ENCODE measurements at places on chromosomes 12 and 14.

DNA sequence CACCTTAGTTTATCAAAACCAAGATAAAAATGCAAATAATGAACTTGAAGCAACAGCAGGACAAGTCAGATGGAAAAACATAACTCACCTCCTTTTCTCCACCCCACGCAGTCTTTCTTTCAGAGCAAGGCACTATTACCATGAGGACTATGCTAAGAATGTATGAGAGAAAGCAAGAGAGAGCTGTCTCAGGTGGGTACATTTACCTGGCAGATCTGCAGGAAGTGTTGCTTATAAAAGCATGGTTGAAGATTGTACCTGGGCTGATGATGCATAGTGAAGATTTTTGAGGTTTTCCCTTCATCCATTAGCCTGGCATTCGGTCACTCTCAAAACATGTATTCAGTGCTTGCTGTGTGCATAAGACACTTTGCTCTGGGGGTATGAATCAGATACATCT, 68.8 kb upstream of the IFNG-AS1 start:
- DNase-seq: peak; percentile 22

- no peak for DNase-seq
Measured at GRCh38 chr14:73014105-73014504, 12.8 kb downstream of the ZFYVE1 start.

- no peak for DNase-seq
Measured at GRCh38 chr14:95301527-95302187, 18.1 kb downstream of the CLMN start.

GRCh38 chr12:130970908-130971233, 17.2 kb downstream of the ADGRD1 start:
- no peak for DNase-seq

GRCh38 chr14:96804895-96805294, 7.7 kb downstream of the VRK1 start:
- DNase-seq: no peak

- no peak for DNase-seq
Measured at GRCh38 chr14:40122968-40123648, 690.9 kb upstream of the FBXO33 start.

DNA sequence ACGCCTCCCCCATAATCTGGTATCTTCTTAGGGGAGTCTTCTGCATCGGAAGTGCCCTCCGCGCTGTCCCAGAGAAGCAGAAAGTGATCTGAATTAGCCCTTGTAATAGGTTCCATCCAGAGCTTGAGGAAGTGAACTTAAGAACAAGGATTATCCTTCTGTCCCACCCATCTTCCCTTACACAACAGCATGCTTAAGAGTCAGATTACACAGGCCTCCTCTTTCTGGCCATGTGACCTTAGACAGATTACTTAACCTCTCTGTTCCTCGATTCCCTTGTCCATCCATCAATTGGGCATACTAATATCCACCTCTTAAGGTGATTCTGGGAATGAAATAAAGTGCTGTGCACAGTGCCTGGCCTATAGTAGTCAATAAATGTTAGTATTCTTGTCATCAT, 11.4 kb downstream of the CABP1 start:
- DNase-seq: no peak

DNA sequence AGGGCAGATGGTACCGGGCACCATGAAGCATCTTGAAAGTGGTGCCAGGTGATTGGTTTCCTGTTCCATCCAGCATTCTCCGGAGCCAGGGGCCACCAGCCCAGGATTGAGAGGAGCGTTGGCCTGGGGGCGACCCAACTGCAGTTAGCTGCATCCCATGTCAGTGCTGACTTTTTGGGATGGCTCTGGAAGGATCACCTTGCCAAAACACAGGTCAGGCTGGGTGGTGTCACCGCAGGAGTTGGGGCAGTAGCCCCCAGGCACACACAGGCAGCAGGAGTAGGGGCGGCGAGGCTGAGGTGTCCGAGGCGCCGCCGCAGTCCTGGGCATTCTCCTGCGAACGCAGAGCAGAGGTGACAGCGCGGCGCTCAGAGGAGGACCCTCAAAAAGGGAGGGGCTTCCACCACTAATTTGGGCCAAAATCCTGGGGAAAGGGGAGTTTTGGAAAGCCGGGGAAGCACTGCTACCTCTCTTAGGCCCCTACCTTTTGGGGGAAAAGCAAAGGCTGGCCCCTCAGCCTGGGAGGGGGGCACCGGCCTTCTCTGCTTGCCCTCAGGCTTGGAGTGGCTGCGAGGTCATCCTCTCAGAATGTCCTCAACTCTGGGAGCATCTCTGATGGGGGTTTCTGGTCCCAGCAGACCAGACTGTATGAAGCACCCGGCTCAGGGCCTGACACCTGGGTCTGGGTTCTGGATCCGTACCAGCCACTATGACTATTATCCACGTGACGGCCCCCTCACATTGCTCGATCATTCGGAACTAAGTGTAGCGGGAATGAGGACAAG, 26.7 kb upstream of the LRTM2 start:
- DNase-seq: no peak

DNA sequence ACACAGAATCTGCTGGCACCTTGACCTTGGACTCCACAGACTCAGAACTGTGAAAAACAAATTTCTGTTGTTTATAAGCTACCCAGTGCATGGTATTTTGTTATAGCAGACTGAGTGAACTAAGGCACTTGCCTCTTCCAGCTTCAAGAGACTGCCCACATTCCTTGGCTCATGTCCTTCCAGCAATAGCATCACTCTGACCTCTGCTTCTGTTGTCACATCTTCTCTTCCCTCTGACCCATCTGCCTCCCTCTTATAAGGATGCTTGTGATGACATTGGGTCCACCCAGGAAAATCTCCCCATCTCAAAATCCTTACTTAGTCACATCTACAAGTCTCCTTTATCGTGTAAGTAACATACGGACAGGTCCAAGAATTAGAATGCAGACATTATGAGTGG, 200.4 kb downstream of the PIK3C2G start:
- DNase-seq: no peak

GRCh38 chr14:56117765-56118610, at the start of gene PELI2:
PELI2 (plus strand) TSS chr14:56118411; CDS start chr14:56118661, 250 bp downstream.
- DNase-seq: peak; percentile 78

GRCh38 chr14:22131749-22132476, 457.1 kb downstream of the DAD1 start:
- DNase-seq: no peak

- peak; percentile 96 for DNase-seq
Measured at GRCh38 chr12:15842108-15842507, 40.1 kb upstream of the STRAP start.

GRCh38 chr12:40216516-40217288, 8.1 kb upstream of the LRRK2 start:
- DNase-seq: no peak

- DNase-seq: peak; percentile 84
Measured at GRCh38 chr14:51674294-51675002, 22.7 kb downstream of the FRMD6 start.

- DNase-seq: no peak
Measured at GRCh38 chr14:101060171-101060601, 156.7 kb upstream of the RTL1 start.

DNA sequence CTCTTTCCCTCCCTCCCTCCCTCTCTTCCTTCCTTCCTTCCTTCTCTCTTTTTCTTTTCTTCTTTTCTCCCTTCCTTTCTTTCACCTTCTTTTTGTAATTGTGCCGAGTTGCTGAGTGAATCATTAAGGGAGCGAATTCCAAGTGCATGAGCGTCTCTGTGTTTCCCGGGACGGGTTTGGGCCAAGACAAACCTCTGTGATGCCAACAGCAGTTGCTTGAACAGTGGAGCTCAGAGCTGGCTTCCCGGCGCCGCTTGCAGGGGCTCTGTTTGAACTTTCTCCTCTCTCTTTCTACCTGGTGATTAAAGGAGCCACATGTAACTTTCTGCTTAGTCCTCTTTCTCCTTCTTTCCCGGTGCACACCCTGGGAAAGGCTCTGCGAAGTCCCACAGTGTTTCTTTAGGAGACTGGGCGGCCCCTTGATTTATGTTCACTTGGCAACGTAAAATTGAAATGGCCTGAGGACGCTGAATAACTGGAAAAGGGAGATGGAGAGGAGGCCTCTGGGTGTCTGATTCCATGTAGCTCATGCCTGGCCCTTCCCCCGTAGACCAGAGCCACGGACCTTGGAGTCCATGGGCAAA, 33.7 kb upstream of the MAP1LC3B2 start:
- DNase-seq: peak; percentile 97

DNA sequence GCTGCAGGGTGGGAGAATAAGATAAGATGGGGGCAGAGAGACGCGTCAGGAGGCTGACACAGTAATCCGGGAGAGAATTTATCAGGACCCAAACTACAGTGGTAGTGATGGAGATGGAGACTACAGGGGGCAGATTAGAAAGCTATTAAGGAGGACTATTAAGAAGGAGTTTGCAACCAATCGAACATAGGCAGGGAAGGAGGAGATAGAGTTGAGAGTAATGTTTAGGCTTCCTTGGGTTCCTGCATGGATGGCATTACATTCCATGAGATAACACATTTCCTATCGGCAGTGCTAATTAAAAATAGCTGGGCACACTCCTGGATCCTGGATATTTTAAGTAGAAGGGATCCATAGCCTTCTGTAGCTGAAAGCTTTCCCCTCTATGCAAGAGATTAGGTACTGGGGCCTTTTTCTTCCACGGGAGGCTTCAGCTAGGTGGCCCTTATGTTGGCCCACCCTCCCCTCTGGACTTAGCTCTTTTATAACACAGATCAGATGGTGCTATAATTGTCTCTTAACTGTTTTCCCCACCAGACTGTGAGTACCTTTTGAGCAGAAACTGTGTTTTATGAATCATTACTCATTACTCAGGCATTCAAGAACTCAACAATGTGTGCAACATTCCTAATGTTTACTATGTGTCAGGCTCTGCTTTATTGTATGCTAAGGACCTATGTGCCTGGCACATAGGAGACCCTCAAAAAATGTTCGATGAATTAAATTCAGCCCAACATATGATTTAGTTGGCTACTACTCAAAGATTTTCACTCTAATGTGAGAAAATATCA, 113.0 kb downstream of the RMST start:
- DNase-seq: peak; percentile 23

DNA sequence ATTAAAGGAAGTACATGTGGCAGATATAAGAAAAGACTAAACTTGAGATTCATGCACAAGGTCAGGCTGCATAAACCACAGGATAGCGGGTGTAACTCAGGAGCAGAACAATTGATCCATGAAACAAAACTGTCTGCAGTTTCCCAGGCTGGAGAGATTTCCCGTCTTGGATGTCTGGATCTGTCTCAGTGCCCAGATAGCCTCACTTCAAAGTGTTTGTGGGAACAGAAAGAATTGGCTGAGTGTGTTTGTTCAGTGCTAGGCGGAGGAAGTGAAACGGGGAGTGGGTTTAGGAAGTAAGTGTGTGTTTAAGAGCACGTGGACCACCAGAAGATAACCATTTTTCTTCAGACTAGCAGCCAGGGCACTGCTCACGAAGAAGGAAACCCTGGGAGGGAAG, 1.4 kb upstream of the RNASE10 start:
- no peak for DNase-seq

GRCh38 chr12:50224026-50224692, 57.0 kb upstream of the CERS5 start:
- no peak for DNase-seq

DNA sequence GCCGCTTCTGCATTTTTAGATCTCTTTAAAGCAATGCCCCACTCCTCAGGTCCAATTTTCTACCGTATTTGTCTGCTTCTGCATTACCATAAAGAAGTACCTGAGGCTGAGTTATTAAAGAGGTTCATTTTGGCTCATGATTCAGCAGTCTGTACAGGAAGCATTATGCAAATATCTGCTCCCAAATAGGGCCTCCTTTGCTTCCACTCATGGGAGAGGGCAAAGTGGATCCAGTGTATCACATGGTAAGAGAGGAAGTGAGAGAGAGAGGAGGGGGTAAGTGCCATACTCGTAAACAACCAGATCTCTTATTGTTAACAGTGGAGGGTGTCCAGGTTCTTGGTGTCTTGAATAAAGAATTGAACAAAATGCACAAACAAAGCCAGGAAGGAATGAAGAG, 316.1 kb upstream of the SEL1L start:
- no peak for DNase-seq

GRCh38 chr12:42140901-42141300, 3.8 kb downstream of the GXYLT1 start:
- peak; percentile 61 for DNase-seq

- no peak for DNase-seq
Measured at GRCh38 chr12:47074757-47075156, 4.7 kb upstream of the PCED1B start.

- no peak for DNase-seq
Measured at GRCh38 chr12:28132398-28132797, 57.9 kb upstream of the CCDC91 start.

DNA sequence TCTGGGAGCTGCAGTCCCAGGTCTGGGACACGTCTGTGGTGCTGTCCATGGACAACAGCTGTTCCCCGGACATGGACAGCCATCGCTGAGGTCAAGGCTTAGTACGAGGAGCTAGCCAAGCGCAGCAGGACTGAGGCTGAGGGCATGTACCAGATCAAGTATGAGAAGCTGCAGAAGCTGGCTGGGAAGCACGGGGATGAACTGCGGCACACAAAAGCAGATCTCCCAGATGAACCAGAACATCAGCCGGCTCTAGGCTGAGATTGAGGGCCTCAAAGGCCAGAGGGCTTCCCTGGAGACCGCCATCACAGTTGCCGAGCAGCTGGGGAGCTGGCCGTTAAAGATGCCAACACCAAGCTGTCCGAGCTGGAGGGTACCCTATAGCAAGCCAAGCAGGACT, 375.3 kb downstream of the SEC23A start:
- no peak for DNase-seq

- no peak for DNase-seq
Measured at GRCh38 chr12:25793196-25793595, 165.3 kb upstream of the RASSF8 start.

- no peak for DNase-seq
Measured at GRCh38 chr12:128820723-128821432, 2.9 kb downstream of the SLC15A4 start.

- peak; percentile 50 for DNase-seq
Measured at GRCh38 chr12:55718624-55719275, 1.4 kb upstream of the RDH5 start.

DNA sequence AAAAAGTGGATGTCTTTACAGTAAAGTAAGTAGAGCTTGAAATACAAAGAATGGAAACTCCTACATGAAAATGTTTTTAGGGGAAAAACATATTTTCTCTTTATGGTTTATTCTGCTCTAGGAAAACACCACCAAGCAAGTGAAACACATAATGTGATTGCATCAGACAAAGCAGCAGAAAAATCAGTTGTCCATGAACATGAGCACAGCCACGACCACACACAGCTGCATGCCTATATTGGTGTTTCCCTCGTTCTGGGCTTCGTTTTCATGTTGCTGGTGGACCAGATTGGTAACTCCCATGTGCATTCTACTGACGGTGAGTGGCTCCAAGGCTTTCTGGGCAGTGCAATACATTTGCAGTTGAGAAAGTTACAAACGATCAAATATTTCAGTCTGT, 42.6 kb upstream of the PLEKHD1 start:
- DNase-seq: no peak

DNA sequence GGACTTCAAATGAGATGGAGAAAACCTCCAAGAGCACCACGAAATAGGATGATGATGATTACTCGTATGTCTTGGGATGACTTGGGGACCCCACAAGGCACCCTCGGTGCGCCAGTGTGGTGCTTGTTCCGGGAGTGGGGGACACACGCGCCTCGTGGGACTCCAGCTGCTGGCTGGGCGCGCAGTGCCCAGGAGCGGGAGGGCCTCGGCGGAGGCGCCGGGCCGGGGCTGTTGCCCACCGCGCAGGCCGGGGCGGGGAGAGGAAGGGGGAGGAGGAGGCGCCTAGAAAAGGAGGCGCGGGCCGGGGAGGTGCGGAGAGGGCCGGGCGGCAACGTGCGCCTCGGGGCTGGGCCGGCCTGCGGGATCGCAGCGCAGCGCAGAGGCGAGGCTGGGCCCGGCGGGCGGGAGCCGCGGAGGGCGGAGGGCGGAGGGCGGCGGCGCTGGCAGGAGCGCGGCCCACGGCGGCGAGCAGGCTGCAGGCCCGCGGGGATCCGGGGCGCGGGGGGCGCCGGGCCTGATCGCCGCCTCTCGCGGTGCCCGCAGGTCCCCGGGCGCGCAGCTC, at the start of gene RFLNA:
Gene RFLNA (plus strand): TSS at position 314 of the 562 bp plus-strand sequence. CDS start 337 bp downstream, outside the sequence.
- DNase-seq: peak; percentile 48

Measured in fibroblast of skin of right biceps (primary cell).